ENCODE measurements at places on chromosomes 3 and 15.

GRCh38 chr3:33212406-33212805 is 6.2 kb downstream of the SUSD5 start:
- DNase-seq = no peak

- no peak for DNase-seq
Observed at GRCh38 chr15:67613708-67614107, 71.2 kb downstream of the MAP2K5 start.

DNA sequence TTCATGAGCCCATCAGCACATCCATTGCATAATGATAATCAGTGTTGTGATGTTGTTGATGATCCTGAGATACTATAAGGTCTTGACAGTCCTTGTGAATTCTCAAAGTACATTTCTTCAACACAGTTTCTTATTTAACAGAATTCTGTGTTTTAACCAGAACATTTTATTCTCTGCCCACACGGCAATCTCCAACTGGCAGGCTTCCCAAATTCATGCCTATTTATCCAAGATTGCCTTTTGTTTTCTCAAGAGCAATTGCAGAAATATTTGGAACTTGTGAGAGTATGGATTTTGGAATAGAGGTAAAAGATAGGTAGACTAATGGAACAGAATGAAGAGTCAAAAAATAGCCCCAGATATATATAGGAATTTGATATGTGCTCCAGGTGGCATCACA is 116.0 kb downstream of the UACA start:
- no peak for DNase-seq

DNA sequence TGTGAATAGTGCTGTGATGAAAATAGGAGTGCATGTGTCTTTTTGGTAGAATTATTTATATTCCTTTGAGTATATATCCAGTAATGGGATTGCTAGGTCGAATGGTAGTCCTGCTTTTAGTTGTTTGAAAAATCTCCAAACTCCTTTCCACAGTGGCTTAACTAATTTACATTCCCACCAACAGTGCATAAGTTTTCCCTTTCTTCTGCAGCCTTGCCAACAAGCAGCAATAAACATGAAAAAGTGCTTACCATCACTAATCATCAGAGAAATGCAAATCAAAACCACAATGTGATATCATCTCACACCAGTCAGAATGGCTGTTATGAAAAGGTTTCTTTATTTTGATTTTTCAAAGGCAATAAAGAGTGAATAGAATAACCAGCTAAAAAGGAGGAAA is 1105.9 kb downstream of the NAALADL2 start:
- DNase-seq = no peak

GRCh38 chr3:11826628-11827265 is 19.9 kb downstream of the TAMM41 start:
- DNase-seq = no peak

DNA sequence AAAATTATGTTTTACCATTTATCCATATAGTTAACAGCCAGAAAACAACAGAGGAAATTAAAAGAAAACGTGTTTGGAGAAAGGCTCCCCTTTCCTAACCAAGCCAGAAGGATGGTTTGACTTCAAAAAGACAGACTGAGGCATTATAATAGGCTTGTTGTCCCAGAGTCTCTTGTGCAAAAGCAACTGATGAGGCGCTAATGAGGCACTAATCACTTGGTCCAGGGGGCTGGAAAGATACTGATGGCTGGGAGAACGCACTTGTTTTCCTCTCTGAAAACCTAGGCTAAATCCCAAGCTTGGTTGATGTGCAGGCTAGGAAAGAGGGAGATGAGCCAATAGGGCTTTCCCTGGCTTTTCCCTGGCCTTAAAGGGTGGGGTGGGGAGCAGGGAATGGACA is 389.6 kb downstream of the NTRK3 start:
- DNase-seq = no peak

- DNase-seq = no peak
Observed at GRCh38 chr3:54964081-54964480, 36.2 kb upstream of the LRTM1 start.

GRCh38 chr15:60081976-60082375 is 77.9 kb downstream of the FOXB1 start:
- DNase-seq = no peak

GRCh38 chr15:43316016-43316970 is 14.1 kb downstream of the LCMT2 start:
- DNase-seq = no peak

GRCh38 chr15:46556010-46556409 is 921.2 kb downstream of the SQOR start:
- no peak for DNase-seq

GRCh38 chr3:178022599-178022998 is 513.6 kb upstream of the KCNMB2 start:
- DNase-seq = no peak

DNA sequence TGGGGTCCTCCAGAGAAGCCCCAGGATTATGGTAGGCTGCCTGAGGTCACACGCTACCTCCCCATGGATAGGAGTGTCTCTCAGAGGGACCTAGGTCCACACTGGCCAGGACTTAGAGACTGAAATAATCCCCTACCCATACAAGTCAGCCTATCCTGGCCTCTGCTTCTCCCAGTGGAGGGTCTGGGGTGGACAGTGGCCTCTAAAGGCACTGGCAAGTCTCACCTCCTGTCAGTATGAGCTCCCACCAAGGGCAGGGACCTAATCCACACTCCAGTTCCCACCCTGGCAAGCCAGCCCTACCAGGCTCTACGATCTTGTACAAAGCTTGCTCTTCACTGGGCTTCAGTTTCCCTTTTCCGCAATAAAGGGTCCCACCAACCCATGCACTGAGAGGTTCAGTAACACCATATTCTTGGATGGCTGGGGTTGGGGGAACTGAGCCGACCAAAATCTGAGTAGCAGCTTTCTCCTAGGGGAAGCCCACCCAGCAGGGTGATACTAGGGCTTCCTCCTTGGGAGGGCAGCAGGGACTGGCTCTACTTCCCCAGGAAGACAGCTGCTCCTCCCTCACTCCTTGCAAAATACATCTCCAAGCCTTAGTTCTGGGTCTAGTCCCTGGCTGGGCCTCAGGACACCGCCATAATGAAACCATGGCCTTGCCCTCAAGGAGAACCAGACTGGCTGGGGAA is 2.4 kb downstream of the CISH start:
- DNase-seq = no peak

DNA sequence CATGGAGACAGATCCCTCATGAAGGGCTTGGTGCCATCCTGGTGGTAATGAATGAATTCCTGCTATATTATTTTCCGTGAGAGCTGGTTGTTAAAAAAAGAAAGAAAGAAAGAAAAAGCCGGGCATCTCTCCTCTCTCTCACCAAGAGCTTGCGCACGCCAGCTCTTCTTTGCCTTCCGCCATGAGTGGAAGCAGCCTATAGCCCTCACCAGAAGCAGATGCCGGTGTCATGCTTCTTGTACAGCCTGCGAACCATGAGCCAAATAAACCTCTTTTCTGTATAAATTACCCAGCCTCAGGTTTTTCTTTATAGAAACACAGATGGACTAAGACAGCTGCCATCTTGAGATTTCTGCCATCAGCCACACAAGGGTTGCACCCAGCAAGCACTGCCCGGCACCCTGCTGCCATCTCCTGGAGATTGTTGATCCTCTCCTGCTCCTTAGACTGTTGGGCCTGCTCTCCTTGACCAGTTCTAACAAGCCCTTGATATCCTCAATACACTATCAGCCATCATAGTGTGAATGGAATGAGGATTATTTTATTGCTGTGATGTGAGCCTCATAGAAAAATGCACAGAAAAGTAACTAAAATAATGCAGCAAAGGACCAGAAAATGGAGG is 3.5 kb upstream of the AHSG start:
- no peak for DNase-seq

DNA sequence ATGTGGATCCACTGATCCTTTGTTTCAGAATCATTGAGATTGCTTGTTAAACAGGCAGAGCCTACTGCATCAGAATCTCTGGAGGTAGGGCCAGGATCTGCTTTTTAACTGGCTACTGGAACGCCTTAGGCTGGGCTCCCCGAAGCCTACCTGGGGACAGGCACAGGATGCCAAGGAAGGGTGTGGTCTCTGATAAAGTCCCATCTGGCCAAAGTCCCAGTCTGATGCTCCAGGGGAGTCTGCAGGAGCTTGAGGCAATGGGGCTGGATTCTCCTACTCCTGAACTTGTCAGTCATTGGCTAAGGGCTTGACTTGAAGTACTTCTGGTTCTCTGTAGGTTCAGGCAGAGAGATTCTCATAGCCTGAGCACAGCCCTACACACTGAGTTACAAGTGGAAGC is 22.4 kb upstream of the CCK start:
- DNase-seq = no peak

GRCh38 chr15:65408324-65409035 is 14.3 kb downstream of the IGDCC4 start:
- DNase-seq = no peak

DNA sequence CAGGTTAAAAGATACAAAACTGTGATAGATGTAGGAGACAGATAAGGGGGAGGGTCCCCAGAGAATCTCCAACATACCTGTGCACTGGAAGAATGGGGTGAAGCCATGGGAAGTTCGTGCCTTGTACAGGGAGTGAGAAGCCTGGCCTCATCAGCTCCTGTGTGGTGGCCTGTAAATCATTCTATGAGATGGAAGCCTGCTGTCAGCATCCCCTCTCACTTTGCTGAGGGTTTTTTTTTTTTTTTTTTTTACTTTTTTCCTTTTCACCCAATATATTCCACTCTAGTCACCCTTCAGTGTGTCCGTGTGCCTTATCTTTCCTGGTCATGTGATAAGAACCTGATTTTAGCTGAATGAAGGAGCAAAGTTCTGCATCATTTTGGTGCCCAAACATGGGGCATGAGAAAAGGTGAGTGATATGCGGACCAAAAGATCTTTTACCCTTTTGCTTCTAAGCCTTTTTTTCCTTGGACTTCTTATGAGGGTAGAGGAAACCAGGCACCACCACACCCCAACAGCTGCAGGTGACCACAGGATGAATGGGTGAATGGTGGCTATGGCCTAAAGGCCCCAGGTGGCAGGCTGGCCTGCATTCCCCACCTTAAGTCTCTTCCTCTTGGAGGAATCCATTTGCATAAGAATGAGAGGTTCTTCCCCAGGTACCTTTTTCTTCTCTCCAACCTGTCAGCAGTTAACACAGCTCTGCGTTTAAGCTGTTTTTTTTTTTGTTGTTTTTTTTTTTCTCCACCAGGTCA is 1345.0 kb downstream of the NSUN3 start:
- no peak for DNase-seq

DNA sequence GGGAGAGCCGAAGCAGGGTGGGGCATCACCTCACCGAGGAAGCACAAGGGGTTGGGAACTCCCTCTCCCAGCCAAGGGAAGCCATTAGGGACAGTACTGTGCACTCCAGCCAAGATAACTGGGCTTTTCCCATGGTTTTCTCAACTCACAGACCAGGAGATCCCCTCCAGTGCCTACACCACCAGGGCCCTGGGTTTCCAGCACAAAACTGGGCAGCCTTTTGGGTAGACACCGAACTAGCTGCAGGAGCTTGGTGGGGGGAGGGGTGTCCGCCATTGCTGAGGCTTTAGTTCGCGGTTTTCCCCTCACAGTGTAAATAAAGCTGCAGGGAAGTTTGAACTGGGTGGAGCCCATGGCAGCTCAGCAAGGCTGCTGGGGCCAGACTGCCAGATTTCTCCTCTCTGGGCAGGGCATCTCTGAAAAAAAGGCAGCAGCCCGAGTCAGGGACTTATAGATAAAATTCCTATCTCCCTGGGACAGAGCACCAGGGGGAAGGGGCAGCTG is 129.6 kb upstream of the LMCD1 start:
- no peak for DNase-seq

GRCh38 chr3:54918516-54918915 is 9.3 kb downstream of the LRTM1 start:
- no peak for DNase-seq

GRCh38 chr15:81572190-81572589 is 198.2 kb upstream of the TMC3 start:
- DNase-seq = no peak

DNA sequence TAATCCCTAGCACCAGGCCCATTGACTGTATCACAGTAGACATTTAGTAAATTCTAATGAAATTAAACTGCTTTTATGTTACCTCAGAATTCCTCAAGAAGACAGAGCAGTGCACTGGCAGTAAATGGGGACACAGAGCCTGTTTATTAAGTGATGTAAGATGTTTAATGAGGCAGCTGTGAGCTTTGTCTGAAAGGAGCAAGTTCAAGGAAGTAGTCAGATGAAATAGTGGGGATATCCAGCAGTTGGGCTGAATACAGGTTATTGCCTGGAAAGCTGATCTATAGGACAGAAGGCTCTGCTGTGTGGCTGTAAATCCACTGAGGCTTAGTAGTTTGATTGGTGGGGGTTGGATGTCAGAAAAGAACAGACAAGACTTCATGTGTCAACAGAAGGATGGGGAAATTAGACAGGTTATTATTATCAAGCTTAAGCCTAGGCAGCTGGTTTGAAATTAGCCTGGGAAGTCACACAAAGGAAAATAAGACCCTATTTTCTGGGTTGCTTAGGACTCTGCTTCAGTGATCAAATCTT is 62.2 kb downstream of the PFN2 start:
- no peak for DNase-seq

DNA sequence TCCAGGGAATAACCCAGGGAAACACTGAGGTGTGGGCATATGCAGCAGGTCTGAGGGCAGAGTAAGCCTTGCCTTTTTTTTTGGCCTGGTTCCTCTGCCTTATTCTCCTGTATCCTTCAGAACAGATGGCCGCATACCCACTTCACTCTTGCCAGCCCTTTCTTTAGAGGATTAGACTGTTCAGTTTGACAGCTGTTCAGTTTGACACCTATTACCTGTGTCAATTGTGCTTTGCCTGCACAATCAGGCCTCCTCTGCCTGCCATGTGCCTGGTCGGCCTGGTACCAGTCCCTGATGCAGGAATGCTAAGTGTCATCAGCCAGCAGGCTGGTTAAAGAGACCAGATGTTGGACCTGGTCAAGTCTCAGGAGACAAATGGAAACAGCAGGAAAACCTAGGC is 22.3 kb downstream of the TM6SF1 start:
- no peak for DNase-seq

DNA sequence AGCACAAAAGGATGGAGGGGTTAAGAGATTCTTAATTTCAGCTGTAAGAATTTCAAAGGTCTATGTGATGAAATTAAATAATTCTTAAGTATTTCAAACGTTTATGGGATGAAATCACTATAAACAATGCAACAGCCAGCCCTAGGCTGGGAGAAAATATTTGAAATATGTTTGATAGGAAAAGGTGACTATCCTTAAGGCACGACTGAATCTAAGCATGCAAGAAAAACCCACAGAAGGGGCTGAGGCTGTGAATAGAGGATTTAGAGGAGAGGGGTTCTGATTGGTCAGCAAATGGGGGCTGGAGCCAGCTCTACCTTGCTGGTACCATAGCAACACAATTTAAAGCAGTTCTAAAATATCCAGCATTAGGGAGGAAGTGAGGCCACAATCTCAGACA is 220.8 kb upstream of the ATP10A start:
- DNase-seq = no peak

DNA sequence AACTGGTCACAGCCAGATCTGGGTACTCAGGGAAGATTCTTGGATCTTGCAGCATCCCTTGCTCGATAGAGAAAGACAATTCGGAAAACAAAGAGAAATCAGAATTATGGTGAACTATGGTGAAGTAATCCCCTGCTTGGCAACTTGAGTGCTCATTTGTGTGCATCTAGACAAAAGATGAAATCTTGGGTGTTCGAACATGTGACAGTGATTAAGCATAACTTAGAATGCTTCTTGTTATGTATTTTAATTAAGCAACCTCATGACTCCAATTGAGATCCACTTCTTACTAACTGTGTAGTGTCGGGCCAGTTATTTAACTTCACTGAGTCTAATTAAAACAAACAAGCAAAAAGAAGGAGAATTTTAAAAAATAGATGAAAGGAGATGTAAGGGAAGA is 56.5 kb downstream of the ZNF385D start:
- no peak for DNase-seq

- no peak for DNase-seq
Observed at GRCh38 chr3:31157047-31157694, 262.7 kb upstream of the GADL1 start.

GRCh38 chr3:192805711-192806110 is 78.4 kb upstream of the FGF12 start:
- DNase-seq = no peak

All from stimulated activated CD8-positive, alpha-beta memory T cell treated with anti-CD3 and anti-CD28 coated beads, Interleukin-4, amount 100 ng/mL, for 24 hours (primary cell).